Activated naive CD4-positive, alpha-beta T cell treated with anti-CD3 and anti-CD28 coated beads, Interleukin-2, amount 50 U/mL, for 16 hours (primary cell): ENCODE measurements at places on chromosomes 7 and 10.

- no peak for DNase-seq
These were observed 218.1 kb downstream of the CELF2 start for GRCh38 chr10:11235771-11236170.

DNA sequence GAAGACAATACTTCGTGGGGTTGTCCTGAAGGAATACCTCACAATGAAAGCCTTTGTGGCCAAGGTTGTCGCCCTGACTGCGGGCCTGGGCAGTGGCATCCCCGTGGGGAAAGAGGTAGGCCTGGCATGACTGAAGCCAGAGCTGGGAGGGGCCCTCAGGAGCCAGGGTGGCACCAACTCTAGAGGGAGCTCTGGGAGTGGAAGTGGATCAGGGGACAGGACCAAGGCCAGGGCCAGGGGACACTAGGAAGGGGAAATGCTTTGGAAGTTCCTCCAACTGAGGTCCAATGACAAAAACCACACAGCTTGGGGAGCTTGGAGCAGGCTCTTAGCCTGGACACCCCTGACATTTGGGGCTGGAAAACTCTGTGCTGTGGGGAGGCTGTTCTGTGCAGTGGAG lies 5.8 kb downstream of the CLCN1 start:
- no peak for DNase-seq

DNA sequence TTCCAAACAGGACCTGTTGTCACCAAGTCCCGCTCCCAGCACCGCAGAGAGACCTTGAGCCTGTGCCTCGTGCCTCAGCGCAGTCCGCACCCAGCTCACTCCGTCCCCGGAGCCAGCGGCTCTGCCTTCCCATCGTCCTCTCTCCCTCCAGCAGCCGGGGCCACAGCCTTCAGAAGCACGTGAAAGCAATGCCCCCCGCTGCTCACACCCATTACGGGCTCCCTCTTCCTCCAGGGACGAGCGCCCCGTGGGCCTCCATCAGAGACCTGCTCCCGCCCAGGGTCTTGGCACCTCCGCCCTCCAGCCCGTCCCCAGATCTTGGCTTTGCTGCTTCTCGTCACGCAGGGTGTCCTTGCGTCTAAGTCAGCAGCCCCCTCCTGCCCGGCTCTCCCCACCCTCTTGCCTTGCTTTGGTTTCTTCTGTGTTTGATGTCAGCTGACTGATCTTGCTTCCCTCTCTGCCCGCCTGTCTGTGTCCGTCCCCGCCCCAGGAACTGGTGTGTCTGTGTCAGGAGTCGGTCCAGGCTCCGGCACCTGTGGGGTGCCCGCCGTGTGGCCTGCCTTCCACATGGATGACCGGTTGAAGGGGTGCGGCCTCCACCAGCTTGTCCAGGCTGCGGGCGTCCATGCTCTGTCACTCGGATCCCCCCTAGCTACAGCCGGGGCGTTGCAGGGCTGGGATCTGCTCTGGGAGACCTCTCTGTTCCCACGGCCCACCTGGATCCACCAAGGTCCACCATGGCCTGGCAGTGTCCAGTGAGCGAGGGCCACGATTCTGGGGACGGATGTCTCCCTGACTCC lies 61.9 kb downstream of the FOXL3 start:
- peak; percentile 41 for DNase-seq

- DNase-seq = no peak
These were observed 45.8 kb downstream of the COL13A1 start for GRCh38 chr10:69847458-69847857.

- no peak for DNase-seq
These were observed 108.5 kb upstream of the ANLN start for GRCh38 chr7:36280840-36281812.

DNA sequence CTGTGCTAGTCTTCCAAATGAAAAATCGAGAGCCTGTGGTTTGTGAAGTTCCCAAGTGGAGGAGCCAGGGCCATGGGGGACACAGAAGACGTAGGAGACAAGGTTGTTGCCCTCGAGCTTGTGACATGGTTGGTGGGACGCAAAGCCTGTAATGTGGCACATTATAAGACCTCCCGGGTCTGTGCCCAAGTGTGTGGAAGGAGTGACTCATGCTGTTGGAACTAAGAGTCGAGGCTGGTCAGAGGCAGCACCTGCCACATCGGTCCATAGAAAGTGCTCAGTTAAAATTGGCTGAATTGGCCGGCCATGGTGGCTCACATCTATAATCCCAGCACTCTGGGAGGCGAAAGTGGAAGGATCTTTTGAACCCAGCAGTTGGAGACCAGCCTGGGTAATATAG lies 27.0 kb upstream of the PODXL start:
- DNase-seq = no peak

DNA sequence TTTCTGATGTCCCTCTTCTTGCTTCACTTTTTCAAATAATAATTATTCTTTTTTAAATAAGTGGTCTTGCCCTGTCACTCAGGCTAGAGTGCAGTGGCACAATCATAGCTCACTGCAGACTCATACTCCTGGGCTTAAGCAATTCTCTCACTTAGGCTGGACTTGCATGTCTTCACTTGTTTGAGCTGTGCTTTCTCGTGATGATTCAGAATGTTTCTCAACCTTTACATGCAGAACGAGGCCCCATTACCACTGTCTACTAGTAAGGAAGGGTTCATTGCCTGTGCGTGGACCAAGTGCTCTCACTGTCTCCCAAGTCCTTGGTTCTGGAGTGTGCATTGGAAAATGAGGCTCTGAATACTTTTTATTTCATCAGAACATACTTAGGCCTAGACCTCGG lies 468.6 kb upstream of the COBL start:
- DNase-seq = no peak

- DNase-seq = no peak
These were observed 249.7 kb downstream of the CREB5 start for GRCh38 chr7:28661826-28662595.

GRCh38 chr10:76624470-76624869 lies 1013.1 kb downstream of the KCNMA1 start:
- no peak for DNase-seq

- no peak for DNase-seq
These were observed 586 bp downstream of the GCK start for GRCh38 chr7:44188480-44189225.

DNA sequence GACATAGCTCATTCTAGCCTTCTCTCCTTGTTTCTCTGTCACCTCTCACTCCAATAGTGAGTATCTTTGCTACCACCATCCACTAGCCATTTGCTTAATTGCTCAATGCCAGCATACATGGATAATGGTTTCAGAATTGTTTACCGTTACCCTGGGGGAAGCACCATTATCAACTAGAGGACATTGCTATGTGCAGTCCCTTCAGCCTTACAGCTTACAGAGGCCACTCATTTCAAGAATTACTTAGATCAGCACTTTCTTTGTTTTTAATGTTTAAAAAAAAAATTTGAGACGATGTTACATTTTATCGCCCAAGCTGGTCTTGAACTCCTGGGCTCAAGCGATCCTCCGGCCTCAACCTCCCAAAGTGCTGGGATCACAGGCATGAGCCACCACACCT lies 14.8 kb upstream of the ORAI2 start:
- DNase-seq = no peak

GRCh38 chr7:20435305-20435704 lies 104.6 kb downstream of the ITGB8 start:
- DNase-seq = no peak

DNA sequence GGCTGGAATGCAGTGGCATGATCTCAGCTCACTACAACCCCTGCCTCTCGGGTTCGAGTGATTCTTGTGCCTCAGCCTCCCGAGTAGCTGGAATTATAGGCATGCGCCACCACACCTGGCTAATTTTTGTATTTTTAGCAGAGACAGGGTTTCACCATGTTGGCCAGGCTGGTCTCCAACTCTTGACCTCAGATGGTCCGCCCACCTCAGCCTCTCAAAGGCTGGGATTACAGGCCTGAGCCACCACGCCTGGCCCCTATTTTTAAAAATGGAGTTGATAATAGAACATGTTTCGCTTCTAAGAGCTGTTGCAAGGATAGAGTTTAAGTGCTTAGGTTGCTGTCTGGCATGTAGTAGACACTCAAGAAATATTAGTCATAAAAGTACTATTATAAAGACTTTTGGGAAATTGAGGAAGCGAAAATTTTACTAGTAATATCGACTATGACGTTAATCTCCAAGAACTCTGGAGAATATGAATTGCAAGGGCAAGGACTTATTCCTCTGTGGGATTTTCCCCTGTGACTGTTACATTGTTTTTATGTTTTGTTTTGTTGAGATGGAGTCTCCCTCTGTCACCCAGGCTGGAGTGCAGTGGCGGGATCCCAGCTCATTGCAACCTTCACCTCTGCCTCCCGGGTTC lies 7.9 kb downstream of the GTF2I start:
- no peak for DNase-seq

DNA sequence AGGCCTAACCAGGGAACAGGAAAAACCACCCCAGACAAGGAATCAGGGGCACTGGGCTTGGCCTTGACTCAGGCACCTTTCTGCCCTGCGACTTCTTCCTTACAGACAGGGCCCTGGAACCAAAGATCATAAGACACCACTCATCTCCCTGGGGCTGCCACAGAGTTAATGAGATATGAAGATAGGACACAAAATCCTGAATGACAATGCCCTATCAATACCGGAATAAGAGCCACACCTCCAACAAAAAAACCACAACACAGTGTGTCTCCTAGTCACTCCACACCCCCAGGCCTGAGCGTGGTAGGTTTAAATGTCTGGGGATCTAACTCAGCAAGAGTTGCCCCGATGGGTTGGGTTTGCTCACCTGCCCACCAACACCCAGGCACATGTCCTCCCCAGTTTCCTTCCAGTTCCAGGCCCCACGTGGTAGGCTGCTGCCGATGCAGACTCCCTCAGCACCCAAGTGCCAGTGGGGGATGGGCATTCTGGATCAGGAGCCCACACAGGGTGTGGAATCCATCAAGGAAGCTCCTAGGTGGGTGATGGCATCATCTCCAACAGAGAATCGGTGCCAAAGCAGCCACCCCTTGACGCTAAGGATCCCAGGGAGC lies 3.9 kb downstream of the DLG5 start:
- no peak for DNase-seq

GRCh38 chr7:130231792-130232191 lies 24.1 kb downstream of the SSMEM1 start:
- no peak for DNase-seq

- DNase-seq = no peak
These were observed 50.2 kb downstream of the KCNMA1 start for GRCh38 chr10:77587416-77587790.

- DNase-seq = no peak
These were observed 50.2 kb downstream of the CDK1 start for GRCh38 chr10:60828489-60828852.

GRCh38 chr10:74255214-74255613 lies 104.2 kb downstream of the ADK start:
- DNase-seq = no peak

DNA sequence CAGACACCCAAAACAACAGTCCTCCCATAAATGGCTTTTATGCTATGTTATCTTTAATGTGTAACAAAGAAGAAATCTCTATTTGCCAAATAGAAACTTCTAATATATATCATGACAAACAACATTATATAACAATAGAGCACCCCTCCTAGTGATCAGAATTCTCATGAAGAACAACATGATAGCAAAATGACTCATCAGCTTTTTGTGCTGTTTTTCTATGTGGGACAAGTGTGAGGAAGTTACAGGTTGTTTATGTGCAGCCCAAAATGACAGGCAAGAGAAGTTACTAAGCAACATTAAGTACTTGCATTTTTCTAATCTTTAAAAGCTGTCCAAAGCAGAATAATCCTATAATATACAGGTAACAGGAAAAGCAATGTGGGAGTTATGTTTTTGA lies 7.7 kb downstream of the DGKB start:
- DNase-seq = no peak

GRCh38 chr7:139702811-139703486 lies 74.8 kb downstream of the HIPK2 start:
- no peak for DNase-seq

DNA sequence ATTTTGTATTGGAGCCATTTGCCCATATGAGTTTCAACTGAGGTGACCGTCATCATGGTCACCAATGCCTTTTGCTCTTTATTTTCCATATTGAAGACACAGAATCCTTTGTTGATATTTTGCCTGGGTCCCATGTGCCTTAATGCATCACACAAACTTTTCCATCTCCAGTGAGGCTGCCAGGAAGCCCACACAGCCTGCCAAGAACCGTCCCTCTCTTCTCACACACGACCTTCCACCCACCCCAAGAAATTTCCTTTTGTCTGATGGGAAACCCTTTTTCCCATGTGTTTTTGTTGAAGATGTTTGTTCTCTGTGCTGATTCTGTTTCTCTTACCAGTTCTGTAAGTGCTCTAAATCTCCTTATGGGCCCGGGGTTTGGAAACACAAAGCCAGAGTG lies 168.9 kb downstream of the CSTF2T start:
- DNase-seq = no peak

DNA sequence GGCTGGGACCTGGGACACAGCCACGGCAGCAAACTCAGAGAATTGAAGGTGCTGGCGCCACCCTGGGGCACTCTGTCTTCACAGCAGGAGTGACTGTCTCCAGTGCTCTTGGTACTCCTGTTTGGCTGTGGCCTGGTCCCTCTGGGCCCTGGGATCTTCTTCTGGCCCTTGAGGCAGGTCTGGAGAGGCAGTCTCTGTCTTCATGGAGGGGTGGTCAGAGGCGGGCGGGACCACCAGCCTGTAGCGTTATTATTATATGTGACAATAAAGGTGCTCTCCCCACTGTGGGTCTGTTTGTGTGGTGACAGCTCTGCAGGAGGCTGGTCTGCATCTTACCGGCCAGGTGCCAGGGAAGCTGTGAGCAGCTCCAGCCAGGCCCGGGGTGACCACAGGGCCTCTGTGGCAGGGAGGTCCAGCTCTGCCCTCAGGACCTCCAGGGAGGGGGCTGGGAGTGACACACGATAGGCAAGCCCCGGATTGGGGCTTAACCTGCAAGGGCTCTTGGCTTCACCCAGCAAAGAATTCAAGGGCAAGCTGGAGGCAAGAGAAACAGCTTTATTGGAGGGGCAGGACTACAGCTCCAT lies 70.3 kb downstream of the MYL10 start:
- no peak for DNase-seq

- no peak for DNase-seq
These were observed 272.7 kb downstream of the RPS24 start for GRCh38 chr10:78306358-78306757.

GRCh38 chr10:79994556-79994955 lies 45.7 kb upstream of the SFTPD start:
- DNase-seq = no peak

DNA sequence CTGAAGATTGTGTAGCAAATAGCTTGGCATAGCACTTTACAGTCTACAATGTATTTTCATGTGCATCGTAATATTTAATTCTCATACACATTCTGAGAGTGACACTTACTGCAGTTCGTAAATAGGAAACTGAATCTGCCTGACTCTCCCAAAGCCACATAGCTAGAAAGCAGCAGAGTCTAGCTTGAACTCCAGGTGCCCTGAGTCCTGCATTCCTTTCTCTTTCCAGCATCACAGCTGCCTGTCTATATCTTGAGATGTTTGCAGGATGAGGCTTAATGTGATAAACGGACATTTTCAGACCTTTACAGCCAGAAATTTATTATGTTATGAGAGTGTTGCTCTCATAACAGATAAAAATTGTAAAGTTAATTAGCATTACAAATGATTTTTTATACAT lies 132.9 kb upstream of the PLXDC2 start:
- DNase-seq = no peak

- DNase-seq = no peak
These were observed 22.3 kb upstream of the NXPH1 start for GRCh38 chr7:8411103-8411502.
